ENCODE measurements at places on chromosomes 3 and 15.

- DNase-seq: no peak
Observed at GRCh38 chr3:52407779-52408178, 37.1 kb downstream of the SEMA3G start.

GRCh38 chr3:9020426-9020825 lies 57.2 kb upstream of the RAD18 start:
- DNase-seq: no peak

DNA sequence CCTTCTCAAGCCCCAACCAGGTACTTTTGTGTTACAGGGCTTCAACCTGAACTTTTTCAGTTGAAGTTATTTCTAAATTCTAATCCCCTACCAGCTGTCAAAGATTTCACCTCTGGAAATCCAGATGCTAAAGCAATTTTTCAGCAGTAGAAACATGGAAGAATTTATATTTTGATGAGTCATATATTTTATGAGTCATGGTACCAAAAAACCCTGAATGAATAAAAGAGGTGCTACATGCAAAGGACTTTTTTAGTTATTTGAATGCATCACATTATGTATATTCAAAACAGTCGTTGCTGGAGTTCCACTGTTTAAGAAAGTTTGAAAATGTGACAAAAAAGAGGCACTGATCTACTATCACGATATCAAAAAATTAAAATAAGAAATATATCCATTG lies 96.0 kb upstream of the ZNF385D start:
- DNase-seq: no peak

GRCh38 chr3:109640146-109640652 lies 302.9 kb upstream of the DPPA4 start:
- no peak for DNase-seq

DNA sequence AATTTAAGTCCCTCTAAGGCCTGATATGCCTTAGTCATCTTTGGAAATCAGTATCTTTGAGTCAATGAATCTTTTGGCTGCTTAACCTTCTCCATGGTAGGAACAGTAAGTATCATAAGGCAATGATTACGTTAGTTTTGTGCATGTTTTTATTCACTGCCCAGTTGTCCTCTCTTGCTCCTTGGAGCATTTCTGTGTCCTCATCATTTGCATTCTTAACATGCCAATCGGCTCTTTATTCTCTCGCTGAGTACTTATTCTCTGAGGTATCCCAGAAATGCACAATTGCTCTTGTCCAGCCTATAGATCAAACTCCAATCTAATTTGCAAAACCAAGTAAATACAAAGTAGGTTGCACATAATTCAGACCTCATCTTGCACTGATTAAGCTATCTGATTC lies 405.0 kb upstream of the IL12A start:
- DNase-seq: peak; percentile 46

- DNase-seq: no peak
Observed at GRCh38 chr3:85251766-85252165, 293.0 kb downstream of the CADM2 start.

DNA sequence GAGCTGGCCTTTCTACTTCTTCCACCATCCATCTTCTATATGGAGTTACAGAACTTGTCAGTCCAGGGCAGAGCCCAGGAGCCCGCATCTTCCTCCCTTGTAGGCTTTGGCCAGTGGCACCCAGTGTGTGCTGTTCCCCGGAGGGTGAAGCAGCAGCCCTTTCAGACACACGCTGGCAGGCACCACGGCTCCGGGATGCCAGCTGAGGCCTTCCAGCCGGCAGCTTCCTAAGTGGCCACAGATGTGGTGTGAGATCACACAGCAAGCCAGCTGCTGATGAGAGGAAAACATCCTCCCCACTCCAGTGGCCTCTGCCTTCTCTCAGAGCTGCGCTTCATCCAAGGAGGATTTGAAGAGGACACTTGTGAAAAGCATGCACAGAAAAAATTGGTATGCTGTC lies 24.1 kb downstream of the CRABP1 start:
- DNase-seq: no peak

DNA sequence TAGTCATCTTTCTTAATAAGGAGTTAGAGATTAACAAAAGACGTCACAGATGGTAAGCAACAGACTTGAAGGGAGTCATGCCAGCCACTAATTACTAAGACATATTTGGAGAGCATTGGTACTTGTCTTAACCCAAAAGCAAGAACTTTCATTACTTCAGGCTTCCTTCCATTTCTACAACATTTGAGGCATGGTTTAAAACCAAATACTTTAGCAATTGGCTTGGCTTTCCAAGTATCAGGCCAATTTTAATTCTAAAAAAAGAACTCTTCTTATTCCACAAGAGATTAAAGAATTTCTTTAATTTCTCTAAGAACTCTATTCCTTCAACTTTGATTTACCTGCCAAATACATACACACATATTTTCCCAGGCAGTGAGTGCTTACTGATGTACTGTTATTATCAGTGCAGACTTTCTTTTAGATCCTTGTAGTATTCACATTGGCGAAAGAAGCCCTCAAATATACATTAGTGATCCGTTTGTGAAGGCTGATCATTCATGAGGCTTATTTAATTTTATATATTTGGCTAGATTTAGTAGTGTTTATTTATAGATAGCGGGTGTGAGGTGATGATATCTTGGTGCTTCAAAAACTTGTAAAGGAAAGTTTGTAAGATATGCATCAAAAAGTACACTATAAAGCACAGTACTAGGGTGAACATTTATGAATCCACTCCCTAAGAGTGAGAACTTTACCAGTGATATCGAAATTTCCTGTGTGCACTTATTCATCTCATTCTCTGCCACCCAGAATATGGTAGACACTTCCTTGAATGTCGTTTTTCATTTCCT lies 229.2 kb downstream of the MFSD1 start:
- no peak for DNase-seq

- DNase-seq: peak; percentile 37
Observed at GRCh38 chr3:149009732-149010131, 18.4 kb downstream of the GYG1 start.

GRCh38 chr3:41301548-41301947 lies 102.2 kb downstream of the CTNNB1 start:
- DNase-seq: no peak

DNA sequence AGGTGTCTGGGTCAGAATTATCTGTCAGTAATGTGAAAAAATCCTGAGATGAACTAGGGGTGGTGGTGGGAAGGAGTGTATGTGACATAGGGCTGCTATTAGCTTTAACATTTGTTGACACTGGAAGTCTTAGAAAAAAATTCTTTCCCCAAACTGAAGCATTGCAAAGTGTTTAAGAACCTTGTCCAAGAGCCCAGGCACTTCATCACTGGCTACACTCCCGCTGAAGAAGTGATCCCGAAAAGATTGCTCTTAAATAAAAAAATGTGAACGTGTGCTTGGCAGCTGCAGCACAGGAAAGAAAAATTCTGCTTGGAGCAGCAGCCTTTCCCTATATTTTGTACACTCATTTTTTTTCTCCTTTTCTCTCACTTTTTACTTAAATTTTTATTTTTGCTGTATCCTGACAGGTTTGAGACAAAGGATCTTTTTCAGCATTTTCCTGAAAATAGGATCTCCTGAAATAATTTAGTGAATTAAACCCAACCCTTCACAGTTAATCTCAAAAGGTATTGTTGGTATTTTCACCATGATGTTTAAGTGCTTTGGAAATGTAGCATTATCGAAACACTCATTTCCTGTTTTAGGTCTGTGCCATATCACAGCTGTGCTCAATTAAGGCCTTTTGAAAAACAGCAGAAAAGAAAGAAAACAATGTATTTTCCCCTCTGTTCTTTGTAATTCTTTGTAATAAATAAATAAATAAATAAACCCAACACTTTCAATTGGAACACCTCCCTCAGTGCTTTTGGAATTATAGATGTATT lies 477.6 kb downstream of the ZNF385D start:
- no peak for DNase-seq

- no peak for DNase-seq
Observed at GRCh38 chr15:82934100-82934880, 18.2 kb downstream of the HOMER2 start.

DNA sequence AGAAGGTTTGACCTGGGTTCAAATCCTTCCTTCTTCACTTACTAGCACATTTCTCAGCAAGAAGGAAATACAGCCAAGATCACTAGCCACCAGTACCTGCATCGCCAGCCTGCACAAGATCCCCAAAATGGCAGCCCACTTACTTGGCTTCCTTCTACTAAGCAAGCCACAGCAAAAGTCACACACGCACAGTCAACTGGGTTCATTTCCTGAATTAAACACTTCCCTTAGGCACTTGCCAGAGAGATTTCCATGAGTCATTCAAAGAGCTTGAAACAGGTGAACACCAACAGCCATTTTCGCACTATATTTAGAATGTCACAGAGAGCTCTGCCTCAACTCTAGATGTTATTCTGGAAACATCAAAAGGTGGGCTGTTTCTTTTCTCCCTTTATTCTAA lies 42.6 kb downstream of the MGLL start:
- DNase-seq: peak; percentile 83

GRCh38 chr3:175422744-175423143 lies 563.6 kb downstream of the NAALADL2 start:
- peak; percentile 24 for DNase-seq

GRCh38 chr3:170740726-170741591 lies 129.0 kb downstream of the RPL22L1 start:
- DNase-seq: peak; percentile 52

GRCh38 chr15:44188795-44189194 lies 6.3 kb downstream of the FRMD5 start:
- no peak for DNase-seq

- DNase-seq: peak; percentile 64
Observed at GRCh38 chr3:116256843-116257485, 188.3 kb downstream of the LSAMP start.

GRCh38 chr3:13500133-13500885 lies 20.2 kb downstream of the HDAC11 start:
- DNase-seq: no peak

GRCh38 chr3:172061724-172062184 lies 22.4 kb downstream of the FNDC3B start:
- DNase-seq: peak; percentile 41

DNA sequence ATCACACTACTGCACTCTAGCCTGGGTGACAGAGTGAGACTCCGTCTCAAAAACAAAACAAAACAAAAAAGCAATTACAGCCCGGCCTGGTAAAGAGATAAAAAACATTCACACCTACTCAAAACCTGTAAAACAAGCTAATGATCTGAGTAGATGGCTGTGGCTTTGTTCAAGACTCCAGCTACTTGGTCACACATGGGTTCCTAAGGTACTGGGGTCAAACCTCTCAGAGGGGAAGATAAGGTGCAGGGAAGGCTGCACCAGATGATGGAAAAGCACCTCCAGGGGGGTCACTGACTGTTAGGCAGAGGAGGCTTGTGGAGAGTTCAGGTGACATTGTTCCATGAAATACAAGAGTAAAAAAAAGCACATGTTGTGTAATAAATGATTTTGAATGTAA lies 450.2 kb upstream of the WNT5A start:
- no peak for DNase-seq

- no peak for DNase-seq
Observed at GRCh38 chr15:85120351-85121113, 138.9 kb downstream of the PDE8A start.

DNA sequence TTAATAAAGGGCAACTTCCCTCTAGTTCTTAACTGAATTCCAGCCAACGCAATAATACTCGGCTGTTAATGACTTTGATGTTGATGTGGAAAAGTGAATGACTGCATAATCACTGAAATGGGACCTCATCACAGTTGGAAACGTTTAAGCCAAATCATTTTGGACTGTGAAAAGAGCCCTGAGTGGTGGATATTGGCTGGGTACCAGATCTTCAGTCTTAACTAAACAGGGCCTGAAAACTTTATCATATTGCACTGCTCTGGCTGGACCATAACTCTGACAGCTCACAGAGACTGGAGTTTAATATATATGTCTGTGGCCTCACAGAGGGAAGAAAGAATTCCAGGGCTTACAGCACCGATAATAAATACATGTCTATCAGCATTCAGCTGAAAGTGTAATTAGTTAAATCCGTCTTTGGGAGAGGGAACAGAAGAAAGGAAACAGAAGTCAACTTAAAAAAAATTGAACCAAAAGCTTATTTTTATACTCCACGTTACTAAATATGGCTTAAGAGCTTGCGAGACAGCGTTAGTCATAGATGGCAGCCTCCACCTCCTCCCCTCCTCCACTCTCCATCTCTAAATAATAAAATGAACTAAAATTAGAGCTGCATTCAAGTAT lies 222.3 kb upstream of the CDIN1 start:
- no peak for DNase-seq

DNA sequence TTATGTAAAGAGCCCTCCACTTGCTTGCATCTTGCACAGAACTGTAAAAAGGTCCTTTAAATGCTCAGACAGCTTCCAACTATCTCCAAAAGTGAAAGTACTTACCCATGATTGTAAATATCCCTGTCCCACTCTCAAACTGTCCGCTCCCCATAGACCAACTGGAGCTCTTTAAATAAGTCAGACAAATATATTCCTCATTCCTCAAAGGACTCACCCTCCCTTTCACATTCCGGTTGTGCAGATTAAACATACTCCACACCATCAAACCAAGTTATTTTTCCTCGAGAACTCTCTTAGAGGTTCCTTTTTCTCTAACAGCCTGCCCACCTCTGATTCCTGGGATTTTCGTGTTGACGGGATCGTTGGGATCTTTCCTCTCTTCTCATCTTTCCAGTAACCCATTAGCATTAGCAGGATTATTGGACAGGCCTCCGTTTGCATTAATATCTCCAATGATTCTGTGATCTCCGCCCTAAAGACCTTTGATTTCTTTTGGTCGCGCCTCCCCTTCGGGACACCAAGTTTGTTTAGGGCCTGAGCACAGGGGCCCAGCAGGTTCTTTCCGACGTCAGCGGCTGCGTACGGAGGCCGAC lies 763 bp downstream of the GOLGB1 start:
- DNase-seq: peak; percentile 78

GRCh38 chr15:58228718-58229117 lies 90.5 kb downstream of the AQP9 start:
- peak; percentile 96 for DNase-seq

- no peak for DNase-seq
Observed at GRCh38 chr3:51304230-51304629, 80.9 kb upstream of the MANF start.

DNA sequence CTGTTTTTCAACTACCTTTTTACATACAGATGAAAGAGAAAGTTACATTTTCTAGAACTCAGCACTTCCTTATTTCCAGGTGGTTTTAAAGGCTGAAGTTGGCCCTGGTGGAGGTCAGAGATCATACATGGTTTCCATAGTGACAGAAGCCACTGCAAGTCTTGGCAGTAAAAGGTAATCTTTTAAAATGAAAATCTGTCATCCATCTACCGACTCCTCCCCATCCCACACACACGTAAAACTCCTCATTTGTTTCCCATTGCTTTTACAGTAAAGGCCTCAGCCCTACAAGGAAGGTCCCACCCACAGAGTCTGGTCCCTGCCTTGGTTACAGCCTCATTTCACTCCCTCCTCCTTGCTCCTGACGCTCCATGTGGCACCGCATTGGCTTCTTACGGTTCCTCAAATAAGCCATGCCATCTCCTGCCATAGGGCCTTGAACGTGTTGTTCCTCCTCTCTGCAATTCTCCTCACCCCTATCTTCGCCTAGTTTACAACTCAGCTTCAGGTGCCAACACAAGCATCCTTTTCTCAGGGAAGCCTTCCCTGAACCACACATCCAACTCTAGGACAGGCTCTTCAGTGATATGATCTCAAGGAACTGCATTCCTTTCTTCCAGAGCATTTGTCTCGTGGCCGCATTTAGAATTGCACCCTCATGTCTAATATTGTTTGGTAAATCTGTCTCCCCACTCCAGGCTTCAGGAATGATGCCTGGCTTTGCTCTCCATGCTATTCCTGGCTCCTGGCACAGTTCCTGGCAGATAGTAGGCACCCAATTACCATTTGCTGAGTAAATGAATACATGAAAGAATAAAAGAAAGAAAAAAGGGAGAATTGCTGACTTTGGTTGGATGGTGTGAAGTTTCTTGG lies 2.6 kb downstream of the CYP19A1 start:
- no peak for DNase-seq

Measured in kidney tubule cell (primary cell).